Naive thymus-derived CD4-positive, alpha-beta T cell (primary cell): ENCODE measurements at places on chromosomes 2 and 18.
A peak's percentile ranks its signal among the peaks of the same experiment; 100 is the strongest.

- DNase-seq = no peak
Measured at GRCh38 chr2:121562269-121563176, 31.8 kb downstream of the RNU4ATAC start.

DNA sequence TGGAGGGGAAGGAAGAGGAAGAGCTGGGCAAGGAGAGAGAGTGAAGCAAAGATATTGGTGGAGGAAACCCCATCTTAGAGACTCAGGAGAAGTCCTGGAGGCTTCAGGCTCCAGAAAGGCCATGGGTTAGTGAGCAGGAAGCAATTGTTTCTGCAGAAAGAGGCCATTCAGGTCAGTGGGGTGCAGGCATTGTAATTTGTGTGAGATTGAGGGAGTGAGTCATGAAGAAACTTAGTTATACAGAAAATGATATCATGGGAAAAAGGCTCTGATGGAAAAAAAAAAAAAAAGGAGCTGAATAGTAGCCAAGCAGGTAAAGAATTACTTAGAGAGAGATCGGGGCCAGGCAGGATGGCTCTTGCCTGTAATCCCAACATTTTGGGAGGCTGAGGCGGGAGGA, 4.0 kb downstream of the EMILIN2 start:
- no peak for DNase-seq

DNA sequence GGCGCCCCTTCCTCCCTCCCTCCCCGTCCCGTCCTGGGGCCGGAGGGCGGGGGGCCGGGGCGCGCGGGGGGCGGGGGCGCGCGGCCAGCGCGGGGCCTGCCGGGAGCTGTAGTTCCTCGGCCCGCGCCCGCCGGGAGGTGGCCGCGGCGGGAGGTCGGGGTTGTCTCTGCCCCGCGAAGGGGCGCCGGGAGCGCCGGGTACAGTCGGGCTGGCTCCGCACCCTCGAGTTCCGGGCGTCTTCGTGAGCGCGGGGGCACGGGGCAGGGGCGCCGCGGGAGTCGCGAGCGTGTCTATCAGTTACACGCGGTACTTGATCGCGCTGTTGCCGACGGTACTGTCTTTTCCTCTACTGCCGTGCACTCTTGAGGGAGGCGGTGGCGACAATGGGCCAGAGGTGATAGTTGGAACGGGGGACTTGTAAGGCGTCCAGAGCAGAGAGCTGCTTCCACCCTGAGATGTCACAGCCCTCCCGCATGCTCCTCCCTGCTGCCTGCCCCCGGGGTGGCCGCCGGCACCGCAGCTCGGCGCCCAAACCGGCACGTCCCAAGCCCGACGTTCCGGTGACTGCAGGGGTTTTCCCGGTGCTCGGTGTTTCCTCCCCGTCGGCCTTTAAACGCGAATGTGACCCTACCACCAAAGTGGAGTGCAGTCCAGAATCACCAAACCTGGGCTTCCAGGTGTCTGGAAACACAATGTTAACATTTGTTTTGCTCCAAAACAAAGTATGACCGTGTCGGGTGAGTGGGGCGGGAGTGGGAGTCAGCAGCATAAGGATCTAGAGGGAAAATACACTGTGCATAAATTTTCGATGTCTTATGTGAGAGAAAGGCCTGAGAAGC, at the start of gene PRKD3:
Gene PRKD3 (minus strand): TSS at position 48 of the 839 bp plus-strand sequence. CDS start 8,309 bp downstream, outside the sequence.
- DNase-seq = peak; percentile 72

- DNase-seq = no peak
Measured at GRCh38 chr2:216696321-216696720, 972 bp upstream of the IGFBP5 start.

DNA sequence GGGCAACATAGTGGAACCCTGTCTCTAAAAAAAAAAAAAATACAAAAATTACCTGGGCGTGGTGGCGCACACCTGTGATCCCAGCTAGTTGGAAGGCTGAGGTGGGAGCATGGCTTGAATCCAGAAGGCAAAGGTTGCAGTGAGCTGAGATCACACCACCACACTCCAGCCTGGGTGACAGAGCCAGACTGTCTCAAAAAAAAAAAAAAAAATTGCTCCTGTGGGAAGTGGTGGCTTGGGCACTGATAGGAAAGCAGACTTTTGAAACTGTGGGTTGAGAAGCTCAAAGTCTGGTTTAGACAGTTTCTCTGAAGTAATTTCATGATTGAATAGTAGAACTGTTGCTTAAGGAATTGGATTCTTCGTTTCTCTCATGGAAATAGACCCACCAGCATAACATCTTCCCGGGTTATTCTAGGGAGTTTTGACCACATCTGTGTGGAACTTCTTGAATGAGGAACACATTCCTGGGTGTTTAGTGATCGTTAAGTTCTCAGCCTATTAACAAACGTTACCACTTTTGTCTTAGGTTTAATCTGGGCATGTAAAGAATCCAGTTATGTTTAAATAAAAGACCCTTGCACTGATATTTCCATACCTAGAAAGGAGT, 33.5 kb downstream of the GRHL1 start:
- no peak for DNase-seq

DNA sequence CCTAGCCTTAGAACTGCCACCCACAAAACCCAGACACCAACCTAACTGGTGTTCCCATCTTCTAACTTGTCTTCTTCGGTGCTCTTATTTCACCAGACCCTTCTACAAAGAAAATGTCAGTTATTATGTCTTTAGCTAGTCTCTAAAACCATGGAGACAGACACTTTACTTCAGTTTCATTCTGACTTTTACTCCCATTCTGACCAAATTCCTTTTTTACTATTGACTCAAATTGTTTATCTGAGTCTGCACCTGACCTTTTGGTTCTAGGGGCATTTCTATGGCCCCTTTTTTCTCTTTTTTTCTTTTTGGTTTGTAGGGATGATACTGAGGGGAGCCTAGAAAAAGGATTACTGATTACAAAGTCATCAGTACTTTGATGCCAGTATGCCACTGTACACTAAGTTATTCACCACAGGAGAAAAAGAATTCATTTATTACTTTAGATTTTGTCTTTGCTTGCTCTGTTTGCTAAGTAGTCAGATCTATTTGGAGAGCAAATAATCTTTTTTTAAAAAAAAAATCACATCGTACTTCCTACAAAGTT, 6.8 kb upstream of the SLC1A4 start:
- no peak for DNase-seq

GRCh38 chr2:208360259-208361076, 46.1 kb upstream of the PTH2R start:
- no peak for DNase-seq
